CD8-positive, alpha-beta memory T cell (primary cell): ENCODE measurements at places on chromosomes 2 and 18.

- H3K27me3 ChIP-seq, result no peaks in the 10 kb centered on the region
- no peaks in the 10 kb centered on the region for H3K4me1 ChIP-seq
- H3K27ac ChIP-seq, result no peak overlapping the region
- H3K4me3 ChIP-seq, result no peak overlapping the region
- no peak for DNase-seq
These were observed 67.3 kb downstream of the SPTBN1 start for GRCh38 chr2:54523324-54523959.

DNA sequence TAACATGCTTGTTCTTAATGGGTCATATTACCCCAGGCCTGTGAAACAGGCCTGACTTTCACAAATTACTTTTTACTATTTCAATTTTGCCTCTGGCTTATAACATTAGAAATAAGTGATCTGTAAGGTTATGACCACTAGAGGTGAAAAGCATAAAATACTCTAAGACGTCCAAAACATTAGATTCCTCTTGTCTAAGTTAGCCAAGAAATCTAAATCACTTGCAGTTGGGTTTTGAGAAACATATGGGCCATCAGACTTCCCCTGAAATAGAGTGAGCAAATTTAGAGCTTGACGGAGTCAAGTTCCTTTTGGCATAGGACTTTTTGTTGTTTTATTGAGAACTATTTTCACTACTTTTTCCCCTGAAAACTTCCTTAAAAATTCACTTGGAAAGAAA, 32.7 kb upstream of the RIT2 start:
- no peaks in the 10 kb centered on the region for H3K36me3 ChIP-seq
- H3K4me1 ChIP-seq, result no peaks in the 10 kb centered on the region
- DNase-seq, result no peak
- no peaks in the 10 kb centered on the region for H3K27me3 ChIP-seq
- no peak overlapping the region for H3K4me3 ChIP-seq

- H3K27me3 ChIP-seq, result no peaks in the 10 kb centered on the region
- DNase-seq, result no peak
- no peaks in the 10 kb centered on the region for H3K36me3 ChIP-seq
- H3K4me1 ChIP-seq, result no peaks in the 10 kb centered on the region
These were observed 15.4 kb downstream of the ARHGAP28 start for GRCh38 chr18:6744816-6745455.

GRCh38 chr18:54396760-54397159, 39.1 kb downstream of the C18orf54 start:
- no peaks in the 10 kb centered on the region for H3K36me3 ChIP-seq
- no peaks in the 10 kb centered on the region for H3K4me1 ChIP-seq
- H3K4me3 ChIP-seq, result no peak overlapping the region
- H3K27me3 ChIP-seq, result no peaks in the 10 kb centered on the region
- DNase-seq, result no peak

- DNase-seq, result peak; percentile 62
- peak overlapping the region; percentile 28 for H3K27ac ChIP-seq
- no peaks in the 10 kb centered on the region for H3K27me3 ChIP-seq
- H3K36me3 ChIP-seq, result no peaks in the 10 kb centered on the region
These were observed 18.6 kb downstream of the DNMT3A start for GRCh38 chr2:25323042-25323514.

DNA sequence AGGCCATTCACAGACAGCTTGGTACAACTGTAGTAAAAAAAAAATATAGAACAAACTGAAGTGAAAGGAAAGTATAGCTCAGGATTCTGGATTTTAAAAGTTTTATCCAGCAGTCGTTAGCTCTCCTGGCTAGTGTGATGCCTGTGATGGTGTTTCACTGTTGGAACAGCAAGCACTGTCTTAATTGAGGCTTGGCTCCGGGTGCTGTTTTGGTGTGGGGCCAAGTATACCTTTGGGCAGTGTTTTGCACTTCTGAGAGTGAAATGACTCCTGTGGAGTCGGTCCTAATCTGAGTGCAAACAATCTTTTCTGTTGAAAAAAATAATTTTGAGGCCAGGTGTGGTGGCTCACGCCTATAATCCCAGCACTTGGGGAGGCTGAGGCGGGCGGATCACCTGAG, 28.7 kb upstream of the RAB1A start:
- no peaks in the 10 kb centered on the region for H3K27me3 ChIP-seq
- DNase-seq, result no peak
- H3K4me1 ChIP-seq, result peaks cover 9% of the 10 kb centered on the region
- H3K36me3 ChIP-seq, result no peaks in the 10 kb centered on the region
- H3K27ac ChIP-seq, result no peak overlapping the region

DNA sequence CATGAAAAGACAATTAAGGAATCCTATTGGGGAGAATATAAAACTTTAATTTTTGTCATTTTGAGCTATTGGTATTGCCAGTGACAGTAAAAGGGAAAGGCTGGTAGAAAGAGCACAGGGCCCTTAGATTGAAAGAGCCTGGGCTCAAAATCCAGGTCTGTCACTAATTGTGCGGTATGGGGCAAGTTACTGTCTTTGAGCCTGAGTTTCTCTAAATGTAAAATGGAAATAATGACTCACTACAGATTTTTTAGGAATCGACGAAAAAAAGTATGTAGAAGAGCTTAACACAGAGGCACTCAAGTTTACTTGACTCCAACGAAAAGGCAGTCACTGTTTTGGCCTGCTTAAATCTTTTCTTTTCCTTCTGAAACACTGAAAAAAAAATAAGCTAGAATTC, 7.0 kb downstream of the NDUFV2 start:
- H3K27ac ChIP-seq, result no peak overlapping the region
- H3K4me1 ChIP-seq, result peaks cover 91% of the 10 kb centered on the region
- no peaks in the 10 kb centered on the region for H3K36me3 ChIP-seq
- no peak for DNase-seq
- H3K4me3 ChIP-seq, result no peak overlapping the region
- H3K27me3 ChIP-seq, result no peaks in the 10 kb centered on the region

- H3K4me1 ChIP-seq, result peaks cover 16% of the 10 kb centered on the region
- H3K36me3 ChIP-seq, result no peaks in the 10 kb centered on the region
- H3K27ac ChIP-seq, result no peak overlapping the region
- H3K4me3 ChIP-seq, result no peak overlapping the region
- H3K27me3 ChIP-seq, result no peaks in the 10 kb centered on the region
- DNase-seq, result no peak
These were observed 7.0 kb downstream of the TAF4B start for GRCh38 chr18:26233208-26233607.

- H3K36me3 ChIP-seq, result peaks cover 6% of the 10 kb centered on the region
- peak overlapping the region; percentile 86 for H3K4me3 ChIP-seq
- H3K27ac ChIP-seq, result no peak overlapping the region
- no peak for DNase-seq
- H3K4me1 ChIP-seq, result peaks cover 64% of the 10 kb centered on the region
- H3K27me3 ChIP-seq, result no peaks in the 10 kb centered on the region
These were observed 2.1 kb upstream of the STK17B start for GRCh38 chr2:196173505-196173904.

DNA sequence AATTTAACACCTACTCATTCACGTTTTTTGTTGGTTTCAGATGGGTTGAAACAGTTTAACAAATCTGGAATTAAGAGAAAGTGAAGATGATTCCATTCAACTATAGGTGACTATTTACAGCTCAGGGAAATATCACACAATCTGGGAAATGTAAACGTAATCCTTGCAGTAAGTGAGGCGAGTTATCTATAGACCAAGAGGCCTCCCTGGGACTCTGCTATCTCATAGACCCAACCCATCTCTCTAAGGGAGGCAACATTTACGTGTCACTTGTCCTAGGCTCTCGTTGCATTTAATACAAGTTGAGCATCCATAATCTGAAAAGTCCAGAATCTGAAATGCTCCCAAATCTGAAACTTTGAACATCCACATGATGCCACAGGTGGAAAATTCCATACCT, 2.0 kb upstream of the MOB4 start:
- no peaks in the 10 kb centered on the region for H3K27me3 ChIP-seq
- no peak overlapping the region for H3K27ac ChIP-seq
- H3K36me3 ChIP-seq, result no peaks in the 10 kb centered on the region
- no peak overlapping the region for H3K4me3 ChIP-seq
- H3K4me1 ChIP-seq, result peaks cover 18% of the 10 kb centered on the region

DNA sequence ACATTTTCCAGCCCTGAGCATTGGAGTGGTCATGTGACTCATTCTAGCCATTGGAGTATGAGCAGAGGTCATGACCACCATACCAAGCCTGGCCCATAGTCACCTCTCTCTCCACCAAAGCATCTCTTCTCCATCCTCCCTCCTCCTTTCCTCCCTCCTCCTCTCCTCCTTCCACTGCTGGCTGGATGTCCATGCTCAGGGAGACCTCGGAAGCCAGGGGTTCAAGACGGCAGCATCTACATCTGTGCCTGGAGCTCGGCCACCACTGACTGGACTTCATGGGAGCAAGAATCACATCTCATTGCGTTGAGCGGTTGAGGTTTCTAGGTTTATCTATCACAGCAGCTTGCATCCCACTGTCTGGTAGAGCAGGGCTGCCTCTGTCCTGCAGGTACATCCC, 252.4 kb downstream of the NDUFA10 start:
- DNase-seq, result no peak
- H3K36me3 ChIP-seq, result no peaks in the 10 kb centered on the region
- H3K4me1 ChIP-seq, result no peaks in the 10 kb centered on the region
- H3K27me3 ChIP-seq, result no peaks in the 10 kb centered on the region

DNA sequence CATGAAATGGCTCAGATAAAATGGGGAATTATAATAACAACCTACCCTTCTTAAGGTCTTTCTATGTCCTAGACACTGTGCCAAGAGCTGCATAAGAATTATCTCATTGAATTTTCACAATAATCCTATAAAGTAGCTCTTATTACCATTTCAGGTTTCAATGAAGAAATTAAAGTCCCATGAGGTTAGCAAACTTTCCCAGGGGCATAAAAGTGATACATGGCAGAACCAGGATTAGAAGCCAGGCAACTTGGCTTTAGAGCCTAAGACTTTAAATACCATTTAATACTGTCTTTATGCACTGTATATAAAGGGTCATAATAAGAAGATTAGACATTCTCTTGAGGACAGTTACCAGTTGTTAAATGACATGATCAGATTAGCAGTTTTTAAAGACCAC, 130.1 kb downstream of the GCA start:
- H3K4me1 ChIP-seq, result no peaks in the 10 kb centered on the region
- no peaks in the 10 kb centered on the region for H3K27me3 ChIP-seq
- no peak for DNase-seq

DNA sequence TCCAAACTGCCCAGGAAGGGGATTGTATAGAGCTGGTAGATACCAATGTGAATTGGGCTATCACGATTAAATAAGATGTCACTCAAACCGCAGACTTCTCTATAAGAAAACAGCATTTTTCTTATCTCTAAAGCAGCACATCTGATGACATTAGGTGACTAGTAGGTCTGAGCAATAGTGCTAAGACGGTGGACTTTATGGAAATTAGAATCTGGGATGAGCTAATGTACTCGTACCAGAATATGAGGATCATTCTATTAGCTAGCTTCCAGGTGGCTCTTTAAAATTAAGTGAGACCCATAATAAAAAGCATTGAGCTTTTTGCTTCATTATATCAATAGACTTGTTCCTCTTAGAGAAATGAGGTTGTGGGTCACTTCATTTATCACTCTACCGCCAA, 130.0 kb upstream of the MC4R start:
- H3K27ac ChIP-seq, result no peak overlapping the region
- no peak overlapping the region for H3K4me3 ChIP-seq
- no peak for DNase-seq
- no peaks in the 10 kb centered on the region for H3K36me3 ChIP-seq
- no peaks in the 10 kb centered on the region for H3K4me1 ChIP-seq

GRCh38 chr2:86541334-86541733, 21.9 kb downstream of the CHMP3 start:
- H3K36me3 ChIP-seq, result no peaks in the 10 kb centered on the region
- DNase-seq, result no peak
- no peak overlapping the region for H3K27ac ChIP-seq
- no peak overlapping the region for H3K4me3 ChIP-seq
- no peaks in the 10 kb centered on the region for H3K4me1 ChIP-seq

DNA sequence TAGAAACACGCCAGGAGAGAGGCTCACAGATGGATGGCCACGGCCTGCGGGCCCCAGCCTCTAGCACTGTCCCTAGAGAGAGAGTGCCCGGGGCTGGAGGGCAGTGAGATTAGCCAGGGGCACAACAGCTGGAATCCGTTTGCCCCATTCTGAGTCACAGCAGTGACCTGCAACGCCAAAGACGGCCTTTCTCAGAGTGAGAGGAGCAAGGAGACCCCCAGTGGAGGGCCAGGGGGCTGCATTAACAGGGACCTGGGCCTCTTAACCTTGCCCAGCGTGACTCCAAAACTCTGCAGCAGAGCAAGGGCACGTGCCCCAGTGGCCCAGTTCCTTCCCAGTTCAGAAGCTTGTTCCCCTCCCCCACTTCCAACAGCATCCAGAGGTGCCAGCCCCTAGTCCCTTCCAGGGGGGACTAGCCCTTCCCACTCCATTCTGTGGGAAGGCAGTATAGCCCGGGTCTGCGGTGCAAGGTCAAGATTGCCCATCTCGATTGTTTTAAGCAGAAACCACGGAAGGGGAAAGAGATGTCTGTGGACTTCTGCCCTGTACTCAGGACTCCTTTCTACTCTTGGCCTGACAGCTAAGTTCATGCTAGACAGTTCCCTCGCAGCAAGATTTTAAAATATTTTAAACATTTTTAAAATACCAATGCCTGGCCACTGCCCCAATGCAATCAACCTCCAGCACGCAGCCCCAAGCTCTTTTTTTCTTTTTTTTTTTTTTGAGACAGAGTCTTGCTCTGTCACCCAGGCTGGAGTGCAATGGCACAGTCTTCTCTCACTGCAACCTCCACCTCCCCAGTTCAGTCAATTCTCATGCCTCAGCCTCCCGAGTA, 50.9 kb upstream of the BIN1 start:
- no peaks in the 10 kb centered on the region for H3K36me3 ChIP-seq
- H3K27me3 ChIP-seq, result peaks cover 6% of the 10 kb centered on the region
- no peaks in the 10 kb centered on the region for H3K4me1 ChIP-seq
- DNase-seq, result no peak
- no peak overlapping the region for H3K4me3 ChIP-seq
- H3K27ac ChIP-seq, result no peak overlapping the region

- no peaks in the 10 kb centered on the region for H3K27me3 ChIP-seq
- no peak overlapping the region for H3K27ac ChIP-seq
- no peaks in the 10 kb centered on the region for H3K36me3 ChIP-seq
- DNase-seq, result no peak
These were observed 262.4 kb upstream of the CCDC68 start for GRCh38 chr18:55221622-55222021.

DNA sequence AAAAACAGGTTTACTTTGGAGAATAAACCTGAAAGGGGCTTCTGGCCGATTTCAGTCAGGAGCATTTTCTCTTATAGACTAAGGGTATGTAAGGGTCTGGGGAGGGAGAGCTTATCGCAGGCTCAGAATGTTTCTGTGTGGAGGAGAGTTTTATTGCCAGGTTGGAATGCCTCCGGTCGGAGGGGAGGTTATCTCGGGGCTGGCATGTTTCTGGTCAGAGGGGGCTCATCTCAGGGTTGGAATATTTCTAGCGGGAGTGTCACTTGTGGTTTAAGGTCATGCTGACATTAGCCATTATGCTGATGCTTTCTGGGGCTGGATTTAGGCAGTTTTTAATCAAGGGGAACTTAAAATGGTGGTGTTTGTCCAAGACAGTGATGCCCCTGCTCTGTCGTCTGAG, 333.6 kb downstream of the METTL4 start:
- H3K27me3 ChIP-seq, result no peaks in the 10 kb centered on the region
- no peak for DNase-seq
- H3K27ac ChIP-seq, result no peak overlapping the region
- H3K4me3 ChIP-seq, result no peak overlapping the region
- no peaks in the 10 kb centered on the region for H3K4me1 ChIP-seq
